ENCODE measurements at places on chromosomes 13 and 19.

DNA sequence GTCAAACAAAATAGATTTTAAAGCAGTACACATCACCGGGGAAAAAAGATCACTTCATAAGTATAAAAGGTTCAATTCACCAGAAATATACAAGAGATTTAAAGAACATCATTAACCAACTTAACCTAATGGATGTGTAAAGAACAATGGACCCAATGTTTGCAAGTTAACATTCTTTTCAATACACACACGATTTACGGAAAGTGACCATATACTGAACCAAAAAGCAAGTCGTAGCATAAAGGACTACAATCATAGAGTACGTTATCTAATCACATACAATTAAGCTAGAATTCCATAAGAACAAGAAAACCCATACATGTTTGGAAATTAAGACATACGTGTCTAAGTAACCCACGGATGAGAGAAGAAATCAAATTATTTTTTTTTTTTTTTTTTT, 9.6 kb downstream of the TGDS start:
- no peak for DNase-seq

- DNase-seq, result no peak
Measured at GRCh38 chr13:100646030-100646673, 28.4 kb downstream of the TMTC4 start.

DNA sequence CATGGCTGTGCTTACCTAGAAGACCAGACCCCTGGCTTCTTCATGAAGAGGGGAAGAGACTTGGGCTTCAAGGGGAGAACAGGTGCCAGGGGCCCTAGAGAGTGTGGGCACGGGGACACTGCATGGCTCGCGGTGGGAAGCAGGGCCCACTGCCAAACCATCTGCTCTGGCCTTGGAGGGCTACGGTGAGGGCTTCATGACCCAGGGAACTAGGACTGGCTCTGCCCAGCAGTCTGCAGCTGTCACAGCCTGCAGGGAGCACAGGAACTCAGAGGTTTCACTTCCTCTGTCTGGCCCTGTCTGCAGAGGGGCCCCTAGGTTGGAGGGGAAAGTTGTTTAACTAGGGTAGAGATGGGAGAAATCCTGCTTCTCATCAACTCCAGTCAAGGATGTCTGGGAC, 4.3 kb downstream of the ERCC1 start:
- no peak for DNase-seq

GRCh38 chr19:6736169-6736916, 1.0 kb downstream of the GPR108 start:
- DNase-seq, result no peak

DNA sequence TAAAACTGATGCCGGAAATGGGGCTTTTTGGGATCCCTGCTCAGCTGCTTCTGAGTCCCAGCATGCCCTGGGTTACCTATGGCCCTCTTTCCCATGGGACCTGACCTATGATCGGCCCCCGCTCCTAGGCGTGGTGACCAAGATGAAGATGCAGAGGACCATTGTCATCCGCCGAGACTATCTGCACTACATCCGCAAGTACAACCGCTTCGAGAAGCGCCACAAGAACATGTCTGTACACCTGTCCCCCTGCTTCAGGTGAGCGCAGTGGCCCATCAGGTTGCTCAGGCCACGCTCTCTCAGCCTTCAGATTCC, 1.5 kb downstream of the RPS11 start:
- DNase-seq, result no peak

GRCh38 chr13:99264051-99264450, 5.9 kb upstream of the GPR18 start:
- DNase-seq, result no peak

DNA sequence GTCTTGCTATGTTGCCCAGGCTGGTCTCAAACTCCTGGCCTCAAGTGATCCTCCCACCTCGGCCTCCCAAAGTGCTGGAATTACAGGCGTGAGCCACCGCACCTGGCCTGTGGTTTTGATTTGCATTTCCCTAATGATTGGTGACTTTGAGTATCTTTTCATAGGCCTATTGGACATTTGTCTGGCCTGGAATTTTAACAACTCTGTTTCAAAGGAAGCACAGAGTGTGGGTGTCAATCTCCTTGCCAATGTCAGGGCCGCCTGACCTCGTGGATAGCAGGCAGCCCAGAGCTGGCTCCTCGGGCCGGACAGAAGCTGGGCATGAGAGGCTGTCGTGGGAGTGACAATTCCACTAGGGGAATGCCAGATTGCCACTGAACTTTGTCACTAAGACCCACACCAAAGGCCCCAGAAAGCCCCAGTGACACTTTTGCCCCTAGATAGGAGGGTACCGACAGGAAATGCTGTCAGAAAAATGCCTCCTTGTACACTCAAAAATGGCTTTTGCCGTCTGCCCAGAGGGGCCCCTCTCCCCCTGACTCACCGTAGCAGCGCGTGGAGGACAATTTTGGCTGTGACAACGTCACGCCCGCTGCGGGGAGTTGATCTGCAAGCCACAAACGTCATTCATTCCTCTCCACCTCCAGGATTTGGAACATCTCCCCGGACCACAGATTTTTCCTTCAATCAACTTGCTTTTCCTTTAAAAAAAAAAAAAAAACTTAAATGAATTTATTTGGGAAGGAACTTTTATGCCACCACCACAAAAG, 11.7 kb upstream of the ADGRE5 start:
- no peak for DNase-seq

- no peak for DNase-seq
Measured at GRCh38 chr13:29855784-29856183, 5.4 kb upstream of the UBL3 start.

- no peak for DNase-seq
Measured at GRCh38 chr13:52447354-52447753, 3.1 kb downstream of the VPS36 start.

DNA sequence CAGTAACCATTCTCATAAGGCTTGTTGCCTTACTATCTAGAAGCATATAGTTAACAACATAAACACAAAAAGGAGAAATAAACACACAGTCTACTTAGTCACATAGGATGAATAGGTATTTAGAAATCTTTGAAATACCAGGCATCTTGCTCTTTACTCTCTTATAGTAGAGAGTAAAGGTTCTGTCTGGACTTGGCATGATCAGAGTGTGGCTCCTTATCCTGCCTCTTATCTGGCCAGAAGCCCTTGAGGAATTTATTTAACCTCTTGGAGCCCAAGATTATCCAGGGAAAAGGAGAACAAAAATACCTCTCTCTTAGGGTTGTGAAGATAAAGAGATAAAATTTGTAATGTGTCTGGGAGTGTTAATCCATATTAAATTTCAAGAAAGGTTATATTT, 100.2 kb upstream of the MBNL2 start:
- DNase-seq, result no peak

DNA sequence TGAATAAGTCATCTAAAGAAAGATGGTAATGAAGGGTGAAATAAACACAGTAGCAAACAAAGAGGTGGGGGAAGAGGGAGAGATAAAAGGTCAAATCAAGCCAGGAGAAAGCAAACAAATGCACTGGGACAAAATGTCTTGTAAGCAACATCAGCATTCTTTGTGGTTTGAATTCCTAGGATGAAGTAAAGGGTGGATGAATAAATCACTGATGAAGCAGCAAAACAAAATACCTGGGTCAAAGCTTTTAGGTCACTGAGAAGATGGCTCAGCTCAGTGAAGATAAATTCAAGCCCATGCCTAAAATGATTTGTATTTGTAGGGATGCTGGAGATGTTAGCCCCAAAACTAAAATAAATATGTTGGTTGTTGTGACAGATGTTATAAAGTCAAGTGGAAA, 86.5 kb upstream of the FBXL3 start:
- no peak for DNase-seq

- peak; percentile 47 for DNase-seq
Measured at GRCh38 chr13:35978607-35979316, 152.4 kb downstream of the DCLK1 start.

DNA sequence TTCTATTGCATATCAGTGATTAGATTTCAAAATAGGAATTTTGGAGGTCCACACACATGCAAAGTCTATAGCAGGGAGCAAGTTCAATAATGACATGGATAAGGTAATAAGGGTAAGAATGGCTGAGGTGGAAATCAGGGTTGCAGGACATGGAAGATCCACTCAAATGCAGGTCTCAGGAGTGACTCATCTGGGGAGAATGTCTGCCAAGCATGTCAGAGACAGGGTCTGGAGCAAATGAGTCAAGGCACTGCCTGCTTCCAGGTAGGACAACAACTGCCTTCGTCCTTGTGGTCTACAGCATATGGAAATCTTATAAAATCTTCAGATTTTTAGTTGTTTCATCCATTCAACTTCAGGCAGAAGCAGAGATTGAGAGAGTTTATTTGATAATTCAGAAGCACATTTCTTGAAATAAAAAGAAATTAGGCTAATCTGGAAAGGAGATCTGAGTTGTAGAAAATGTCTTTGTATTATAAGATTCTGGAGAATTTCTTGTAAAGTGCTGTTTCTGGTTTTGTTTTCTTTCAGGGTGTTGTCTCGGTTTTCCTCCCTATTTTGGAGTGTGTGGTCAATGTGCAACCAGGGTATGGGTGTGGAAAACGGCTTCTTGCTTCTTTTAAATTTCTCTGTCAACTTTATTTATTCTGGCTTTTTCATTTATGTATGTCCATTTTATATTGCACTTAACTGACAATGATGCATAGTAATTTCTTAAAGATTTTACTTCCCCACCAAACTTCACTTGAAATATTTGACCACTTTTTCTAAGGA, 748.8 kb downstream of the LIG4 start:
- DNase-seq, result no peak

DNA sequence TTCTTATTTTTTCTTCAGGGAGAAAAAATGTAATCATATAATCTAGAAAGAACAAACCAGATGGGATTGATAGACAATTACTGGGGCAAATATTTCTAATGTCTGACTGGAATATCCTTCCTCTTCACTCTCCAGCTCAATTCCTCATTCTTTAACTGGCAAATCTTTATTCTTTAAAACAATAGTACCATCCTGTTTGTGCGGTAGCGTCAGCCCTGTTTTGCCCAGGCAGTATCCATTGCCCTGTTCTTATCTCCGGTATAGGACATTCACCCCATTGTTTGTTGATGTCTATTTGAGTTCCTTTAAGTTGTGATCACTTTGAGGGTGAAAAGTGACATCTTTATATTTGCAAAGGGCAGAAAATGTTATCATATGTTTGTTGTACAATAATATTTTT, 185.4 kb downstream of the POSTN start:
- no peak for DNase-seq

GRCh38 chr19:43479961-43480561, 14.7 kb upstream of the LYPD3 start:
- DNase-seq, result no peak

- no peak for DNase-seq
Measured at GRCh38 chr19:1245494-1246264, 2.7 kb upstream of the MIDN start.

- peak; percentile 45 for DNase-seq
Measured at GRCh38 chr13:84896128-84896527, 903.1 kb downstream of the SLITRK6 start.

DNA sequence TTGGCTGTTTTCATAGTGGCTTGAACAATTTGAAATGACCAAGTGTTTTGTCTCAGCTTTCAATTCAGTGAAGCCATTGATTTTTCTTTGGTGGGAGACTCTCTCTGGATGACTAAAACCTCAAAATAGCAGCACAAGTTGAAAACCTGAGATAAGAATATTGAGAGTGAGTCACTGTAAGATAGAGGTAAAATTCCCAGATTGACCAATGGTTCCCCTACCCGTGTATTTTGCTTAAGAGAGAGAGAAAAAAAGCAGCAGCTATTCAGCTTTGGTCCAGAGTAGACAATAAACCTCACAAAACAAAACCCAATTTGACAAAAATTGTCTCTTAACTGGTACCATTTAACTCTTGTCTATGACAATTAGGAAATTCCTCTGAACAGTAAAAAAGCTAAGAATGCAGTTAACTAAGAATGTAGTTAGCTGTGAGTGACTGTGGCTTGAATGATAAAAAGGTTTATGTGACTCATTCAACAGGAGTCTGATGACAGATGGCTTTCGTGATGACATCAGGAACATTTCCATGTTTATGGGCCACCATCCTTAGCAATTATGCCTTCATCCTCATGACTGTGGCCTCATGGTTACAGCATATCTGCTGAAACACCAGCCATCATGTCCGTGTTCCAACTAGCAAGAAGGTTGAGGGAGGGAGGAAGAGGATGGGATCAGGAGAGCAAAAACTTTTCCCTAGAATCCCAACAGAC, 356.9 kb downstream of the NDFIP2 start:
- no peak for DNase-seq

DNA sequence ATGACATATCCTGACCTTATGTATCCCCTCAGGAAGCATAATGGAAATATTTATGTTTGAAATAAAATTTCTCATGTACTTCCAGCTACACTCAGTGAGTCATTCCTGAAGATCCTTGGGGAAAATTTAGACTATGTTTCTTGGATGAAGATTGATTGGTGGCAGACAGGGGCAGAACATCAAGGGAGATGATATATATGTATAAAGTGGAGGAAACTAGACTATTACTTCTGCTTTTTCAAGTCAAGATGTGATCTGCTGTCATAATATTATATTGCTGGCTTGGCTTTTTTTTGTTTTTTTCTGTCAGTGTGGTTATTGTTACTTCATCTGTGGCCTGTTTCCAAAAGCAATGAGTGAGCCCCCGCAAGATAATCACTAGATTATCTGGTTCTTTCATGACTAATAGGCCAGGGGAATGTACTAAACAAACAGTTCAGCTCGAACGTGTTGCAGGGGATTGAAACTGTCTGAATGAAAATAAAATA, 87.2 kb upstream of the TNFSF11 start:
- no peak for DNase-seq
